ENCODE measurements at places on chromosomes 2 and 18. TPM values are rescaled to one million over a fixed set of nuclear protein-coding genes. Genes with fewer than 3 reads are reported as not detected.

- peak within 1 kb of the TSS; percentile 49 for H3K27ac ChIP-seq
- no peaks in the 10 kb centered on the region for H3K4me1 ChIP-seq
- H3K27me3 ChIP-seq, result no peaks in the 10 kb centered on the region
- no peak within 1 kb of the TSS for H3K4me3 ChIP-seq
Measured at GRCh38 chr2:143128681-143129580, at the start of gene ARHGAP15. Gene ARHGAP15 (plus strand): TSS chr2:143129419.

- peaks cover 4% of the 10 kb centered on the region for H3K4me1 ChIP-seq
- H3K27ac ChIP-seq, result no peak overlapping the region
- H3K4me3 ChIP-seq, result no peak overlapping the region
- DNase-seq, result no peak
- H3K27me3 ChIP-seq, result no peaks in the 10 kb centered on the region
- peaks cover 10% of the 10 kb centered on the region for H3K36me3 ChIP-seq
Measured at GRCh38 chr2:38592951-38593350, 9.8 kb downstream of the HNRNPLL start.

DNA sequence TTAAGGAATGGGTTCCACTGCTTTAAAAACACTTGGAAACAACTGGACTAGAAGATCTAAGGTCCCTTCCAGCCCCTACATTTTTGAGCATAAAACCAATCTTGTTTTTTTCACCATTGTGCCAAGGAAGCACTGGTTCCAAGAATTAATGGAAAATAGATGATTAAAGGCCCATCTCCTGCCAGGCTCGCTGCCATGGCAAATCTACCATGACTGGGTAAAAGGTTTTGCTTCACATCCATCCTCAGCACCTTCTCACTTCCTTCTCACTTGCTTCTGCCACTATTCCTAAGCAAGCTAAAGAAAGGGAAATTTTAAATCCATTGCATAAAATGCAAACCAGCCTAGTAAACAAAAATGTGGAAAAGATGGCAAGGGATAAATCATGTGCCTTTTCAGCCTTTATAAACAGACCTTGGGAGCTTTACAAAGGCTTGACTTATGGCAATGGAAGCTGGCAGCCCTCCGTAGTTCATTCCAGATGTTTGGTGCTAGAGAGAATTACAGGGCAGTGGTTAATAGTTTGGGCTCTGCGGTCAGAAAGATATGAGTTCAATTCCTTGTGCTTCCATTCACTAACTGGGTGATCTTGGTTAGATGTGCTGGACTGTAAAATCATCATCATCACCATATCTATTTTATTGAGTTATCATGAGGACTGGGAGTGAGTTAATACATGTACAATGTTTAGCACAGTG lies 27.0 kb upstream of the ST3GAL5 start:
- no peak overlapping the region for H3K4me3 ChIP-seq
- peak overlapping the region; percentile 79 for H3K27ac ChIP-seq
- H3K27me3 ChIP-seq, result no peaks in the 10 kb centered on the region
- H3K36me3 ChIP-seq, result no peaks in the 10 kb centered on the region
- H3K4me1 ChIP-seq, result peaks cover 35% of the 10 kb centered on the region
- no peak for DNase-seq

DNA sequence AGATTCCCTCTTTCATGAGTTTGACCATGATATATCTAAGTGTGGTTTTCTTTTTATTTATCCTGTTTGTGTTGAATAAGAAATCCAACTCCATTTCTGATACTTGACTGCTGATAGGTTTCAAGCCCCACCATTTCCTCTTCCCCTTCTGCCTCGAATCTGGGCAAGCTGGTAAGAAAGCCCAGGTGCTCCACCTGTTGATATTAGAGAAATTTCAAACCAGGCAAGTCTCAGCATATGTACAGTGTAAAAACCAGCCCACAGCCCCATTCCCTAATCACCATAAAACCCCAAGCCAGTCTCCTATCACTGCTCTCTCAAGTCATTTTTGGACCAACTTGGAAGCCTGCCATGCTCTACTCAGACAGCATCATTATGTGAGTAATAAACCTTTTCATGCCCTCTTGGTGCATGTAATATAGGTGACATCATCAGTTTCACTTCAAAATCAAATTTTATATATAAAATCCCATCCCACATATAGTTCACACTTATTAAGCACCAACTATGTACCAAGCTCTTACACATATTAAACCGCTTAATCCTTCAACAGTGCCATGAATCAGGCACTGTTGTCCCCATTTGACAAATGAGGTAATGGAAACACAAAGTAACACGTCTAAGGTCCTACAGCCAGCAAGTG lies 46.6 kb downstream of the SMAD2 start:
- no peak for DNase-seq
- H3K4me1 ChIP-seq, result no peaks in the 10 kb centered on the region
- H3K27me3 ChIP-seq, result no peaks in the 10 kb centered on the region
- H3K27ac ChIP-seq, result no peak overlapping the region
- no peak overlapping the region for H3K4me3 ChIP-seq

GRCh38 chr2:226124548-226125011 lies 675.0 kb downstream of the IRS1 start:
- H3K4me1 ChIP-seq, result no peaks in the 10 kb centered on the region
- no peak overlapping the region for H3K4me3 ChIP-seq
- H3K27me3 ChIP-seq, result no peaks in the 10 kb centered on the region
- DNase-seq, result no peak
- no peaks in the 10 kb centered on the region for H3K36me3 ChIP-seq

GRCh38 chr2:71547616-71548285 lies 94.4 kb downstream of the DYSF start:
- no peak for DNase-seq
- no peaks in the 10 kb centered on the region for H3K36me3 ChIP-seq
- H3K27ac ChIP-seq, result no peak overlapping the region
- no peak overlapping the region for H3K4me3 ChIP-seq

DNA sequence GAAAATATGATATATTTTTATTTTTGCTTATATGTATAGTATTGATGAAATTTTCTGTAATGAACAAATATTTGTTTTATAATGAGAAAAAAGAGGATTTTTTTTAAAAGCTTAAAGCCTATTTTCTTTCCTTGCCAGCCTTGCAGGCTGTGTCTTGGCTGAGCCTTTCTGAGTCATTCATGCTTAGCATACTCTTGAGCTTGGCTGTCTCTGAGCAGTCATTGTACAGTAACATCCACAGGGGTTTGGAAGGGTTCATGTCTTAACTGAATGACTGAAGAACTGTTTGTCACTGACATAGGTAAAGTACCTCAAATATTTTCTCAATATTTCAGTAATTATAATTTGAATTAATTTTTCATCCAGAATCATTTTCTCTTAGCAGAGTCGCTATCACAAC lies 49.3 kb downstream of the GPR39 start:
- H3K36me3 ChIP-seq, result no peaks in the 10 kb centered on the region
- DNase-seq, result no peak
- no peak overlapping the region for H3K4me3 ChIP-seq
- H3K4me1 ChIP-seq, result no peaks in the 10 kb centered on the region

GRCh38 chr18:33239298-33239697 lies 201.2 kb downstream of the CCDC178 start:
- no peaks in the 10 kb centered on the region for H3K36me3 ChIP-seq
- DNase-seq, result no peak
- no peaks in the 10 kb centered on the region for H3K27me3 ChIP-seq
- no peaks in the 10 kb centered on the region for H3K4me1 ChIP-seq
- H3K4me3 ChIP-seq, result no peak overlapping the region

- no peak for DNase-seq
- no peak overlapping the region for H3K4me3 ChIP-seq
- no peak overlapping the region for H3K27ac ChIP-seq
Measured at GRCh38 chr18:63078471-63078870, 241.1 kb downstream of the BCL2 start.

GRCh38 chr2:239312741-239313667 lies 87.8 kb downstream of the HDAC4 start:
- no peaks in the 10 kb centered on the region for H3K36me3 ChIP-seq
- no peak for DNase-seq
- H3K4me1 ChIP-seq, result peaks cover 16% of the 10 kb centered on the region

DNA sequence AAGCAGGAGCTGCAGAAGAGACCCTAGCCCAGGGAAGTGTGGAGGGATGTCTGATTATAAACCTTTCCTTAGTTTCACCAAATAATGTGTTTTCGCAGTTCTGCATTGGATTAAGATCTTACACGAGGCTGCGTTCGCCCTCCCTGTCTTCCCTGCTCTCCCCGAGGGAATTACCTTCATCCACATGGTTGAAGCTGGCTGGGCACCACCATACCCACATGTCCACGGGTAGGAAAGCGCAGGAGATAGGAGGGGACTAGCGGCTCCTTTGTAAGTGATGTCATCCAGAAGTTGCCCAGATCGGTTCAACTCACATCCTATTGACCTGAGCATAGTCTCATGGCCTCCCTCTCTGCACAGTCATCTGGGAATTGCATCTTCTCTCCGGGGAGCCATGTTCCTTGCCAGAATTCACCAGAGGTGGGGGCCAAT lies 1.1 kb downstream of the TTL start:
- peak overlapping the region; percentile 95 for H3K27ac ChIP-seq
- H3K4me1 ChIP-seq, result peaks cover 15% of the 10 kb centered on the region
- H3K4me3 ChIP-seq, result peak overlapping the region; percentile 80
- H3K36me3 ChIP-seq, result peaks cover 16% of the 10 kb centered on the region

DNA sequence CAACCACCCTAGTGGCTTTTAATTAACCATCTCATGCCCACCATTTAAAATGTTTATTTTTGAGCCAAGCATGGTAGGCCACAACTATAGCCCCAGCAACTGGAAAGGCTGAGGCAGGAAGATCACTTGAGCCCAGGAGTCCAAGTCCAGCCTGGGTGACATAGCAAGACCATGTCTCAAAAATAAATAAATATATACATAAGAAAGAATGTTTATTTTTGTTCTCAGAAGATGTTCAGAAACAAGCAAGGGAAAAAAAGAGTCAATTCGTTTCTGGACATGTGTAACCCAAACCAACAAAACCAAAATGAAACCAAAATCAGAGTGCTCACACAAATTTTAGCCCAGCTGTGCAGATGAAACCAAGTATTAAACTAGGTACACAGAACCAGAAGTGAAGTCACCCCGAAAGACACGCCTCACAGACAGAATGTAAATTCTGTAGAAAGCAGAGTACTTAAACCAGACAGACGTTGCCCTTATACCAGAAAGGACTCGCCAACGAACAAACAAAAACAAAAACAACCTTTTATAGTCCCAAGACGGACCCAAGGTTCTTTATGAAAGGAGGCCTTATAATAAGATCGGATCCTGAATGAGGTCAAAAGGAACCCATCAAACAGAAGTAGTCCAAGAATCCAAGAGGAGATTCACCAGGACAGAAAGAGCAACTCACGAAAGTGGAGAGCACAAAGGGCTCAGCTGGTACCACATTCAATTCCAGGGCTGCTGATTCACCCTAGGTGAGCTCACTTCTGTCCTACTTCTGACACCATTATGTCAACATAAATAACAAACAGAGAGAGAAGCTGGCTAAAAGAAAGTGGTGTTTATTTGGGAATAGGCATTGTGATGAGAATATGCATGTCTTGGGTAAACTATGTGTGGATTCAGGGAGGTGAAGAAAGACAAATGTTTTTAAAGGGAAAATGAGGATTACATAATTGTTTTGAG lies 31.8 kb upstream of the MTCL1 start:
- H3K27ac ChIP-seq, result no peak overlapping the region
- no peaks in the 10 kb centered on the region for H3K36me3 ChIP-seq
- H3K27me3 ChIP-seq, result no peaks in the 10 kb centered on the region
- DNase-seq, result no peak
- no peaks in the 10 kb centered on the region for H3K4me1 ChIP-seq

DNA sequence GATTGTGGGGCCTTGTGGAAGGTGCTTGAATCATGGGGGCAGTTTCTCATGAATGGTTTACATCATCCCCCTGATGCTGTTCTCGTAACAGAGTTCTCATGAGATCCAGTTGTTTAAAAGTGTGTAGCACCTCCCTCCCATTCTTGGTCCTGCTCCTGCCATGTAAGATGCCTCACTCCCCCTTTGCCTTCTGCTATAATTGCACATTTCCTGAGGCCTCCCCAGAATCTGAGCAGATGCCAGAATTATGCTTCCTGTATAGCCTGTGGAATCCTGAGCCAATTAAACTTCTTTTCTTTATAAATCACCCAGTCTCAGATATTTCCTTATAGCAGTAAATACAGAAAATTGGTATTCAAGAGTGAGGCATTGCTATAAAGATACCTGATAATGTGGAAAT lies 15.6 kb upstream of the WDR75 start:
- H3K4me1 ChIP-seq, result no peaks in the 10 kb centered on the region
- no peak for DNase-seq
- H3K27me3 ChIP-seq, result no peaks in the 10 kb centered on the region

GRCh38 chr18:12774982-12775381 lies 72.1 kb downstream of the PSMG2 start:
- no peak overlapping the region for H3K27ac ChIP-seq
- no peak for DNase-seq
- H3K4me3 ChIP-seq, result no peak overlapping the region
- no peaks in the 10 kb centered on the region for H3K4me1 ChIP-seq
- H3K27me3 ChIP-seq, result no peaks in the 10 kb centered on the region

DNA sequence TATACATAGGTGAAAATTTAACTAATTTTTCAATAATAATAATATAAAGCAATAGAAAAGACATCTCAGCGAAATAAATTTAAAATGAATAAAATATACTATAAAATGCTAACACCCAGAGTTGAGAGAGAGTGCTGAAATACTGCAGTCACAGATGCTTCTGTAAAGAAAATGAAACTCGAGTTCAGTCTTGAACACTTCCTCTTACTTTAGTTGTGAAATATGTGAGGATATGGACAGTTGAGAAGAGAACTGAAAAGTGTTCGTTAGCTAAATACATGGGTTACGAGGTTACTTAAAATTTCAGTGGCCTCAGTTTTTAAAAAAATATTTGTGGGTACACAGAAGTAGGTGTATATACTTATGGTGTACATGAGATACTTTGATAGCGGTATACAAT lies 106.8 kb downstream of the DNAH7 start:
- no peak for DNase-seq
- H3K27me3 ChIP-seq, result no peaks in the 10 kb centered on the region
- no peaks in the 10 kb centered on the region for H3K36me3 ChIP-seq
- H3K27ac ChIP-seq, result no peak overlapping the region

GRCh38 chr2:239223310-239224198 lies 177.3 kb downstream of the HDAC4 start:
- H3K27me3 ChIP-seq, result no peaks in the 10 kb centered on the region
- H3K36me3 ChIP-seq, result no peaks in the 10 kb centered on the region
- no peak overlapping the region for H3K4me3 ChIP-seq
- peak overlapping the region; percentile 89 for H3K27ac ChIP-seq
- no peak for DNase-seq

- no peak for DNase-seq
- H3K27ac ChIP-seq, result peak overlapping the region; percentile 60
- H3K4me3 ChIP-seq, result peak overlapping the region; percentile 46
- no peaks in the 10 kb centered on the region for H3K27me3 ChIP-seq
- H3K4me1 ChIP-seq, result no peaks in the 10 kb centered on the region
Measured at GRCh38 chr2:170530284-170530745, 184.8 kb upstream of the SP5 start.

- H3K27ac ChIP-seq, result no peak overlapping the region
- peaks cover 5% of the 10 kb centered on the region for H3K27me3 ChIP-seq
- DNase-seq, result no peak
- no peak overlapping the region for H3K4me3 ChIP-seq
- no peaks in the 10 kb centered on the region for H3K36me3 ChIP-seq
Measured at GRCh38 chr2:70716131-70716743, 51.8 kb downstream of the ADD2 start.

The TWIST2 gene
- 5.7 TPM for total RNA-seq

The TPGS2 gene
- total RNA-seq, result 65.1 TPM

The CD28 gene
- total RNA-seq, result 1.3 TPM

The SPC25 gene
- total RNA-seq, result 5.9 TPM
